Stomach (tissue), 19 donors: ENCODE measurements at places on chromosomes 7 and 10.

DNA sequence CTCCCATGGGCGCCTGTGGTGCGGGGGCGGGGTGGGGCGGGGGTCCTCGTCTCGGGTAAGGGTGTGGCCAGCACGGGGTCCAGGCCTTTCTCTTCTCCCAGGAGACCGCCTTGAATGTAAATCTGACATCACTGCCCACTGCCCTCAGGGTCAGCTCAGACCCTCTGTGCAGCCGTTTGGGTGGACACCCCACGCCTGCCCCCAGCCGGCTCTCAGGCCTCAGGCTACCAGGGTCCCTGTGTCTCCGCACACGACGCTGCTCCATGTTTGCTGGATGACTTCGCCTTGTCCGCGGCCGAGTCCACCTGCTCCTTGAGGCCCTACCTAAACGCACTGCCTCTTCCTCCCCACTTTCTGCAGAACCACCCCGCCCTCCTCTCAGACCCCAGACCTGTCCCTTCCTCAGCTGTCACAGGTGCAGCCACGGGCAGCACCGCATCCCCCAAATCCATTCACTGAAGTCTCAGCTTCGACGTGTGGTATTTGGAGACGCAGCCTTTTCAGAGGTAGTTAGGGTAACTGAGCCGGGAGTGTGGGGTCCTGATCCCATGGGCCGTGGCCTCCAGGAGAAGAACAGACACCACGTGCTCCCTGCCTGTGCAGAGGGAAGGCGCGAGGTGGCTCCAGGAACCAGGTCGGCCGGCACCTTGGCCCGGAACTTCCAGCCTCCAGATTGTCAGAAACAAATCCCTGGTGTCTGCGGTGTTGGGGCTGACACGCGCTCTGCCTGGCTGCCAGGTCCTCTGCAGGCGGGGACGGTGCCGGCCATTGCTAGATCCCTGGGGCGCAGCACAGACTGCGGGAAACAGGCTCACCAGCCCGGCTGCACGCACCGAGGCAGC is 97.4 kb upstream of the DIP2C start:
- peak; percentile 2 for DNase-seq

DNA sequence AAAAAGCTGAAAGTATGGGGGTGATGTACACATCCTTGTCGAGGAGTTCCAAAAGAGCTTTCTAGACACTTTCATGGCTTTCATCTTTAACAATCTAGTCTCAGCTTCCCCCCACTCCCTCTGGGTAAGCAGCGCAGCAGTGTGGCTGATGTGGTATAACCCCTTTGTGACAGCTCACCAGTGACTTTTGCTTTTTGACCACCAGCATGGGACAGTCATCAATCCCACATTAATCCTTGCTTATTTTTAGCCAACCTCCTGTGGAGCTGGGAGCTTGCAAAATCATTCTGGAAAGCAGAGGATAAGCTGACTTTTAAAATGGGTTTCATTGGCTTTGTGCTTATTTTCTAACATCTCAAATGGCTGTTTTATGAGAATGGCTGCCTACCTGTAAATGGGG is 272.7 kb downstream of the HDAC9 start:
- DNase-seq = no peak

DNA sequence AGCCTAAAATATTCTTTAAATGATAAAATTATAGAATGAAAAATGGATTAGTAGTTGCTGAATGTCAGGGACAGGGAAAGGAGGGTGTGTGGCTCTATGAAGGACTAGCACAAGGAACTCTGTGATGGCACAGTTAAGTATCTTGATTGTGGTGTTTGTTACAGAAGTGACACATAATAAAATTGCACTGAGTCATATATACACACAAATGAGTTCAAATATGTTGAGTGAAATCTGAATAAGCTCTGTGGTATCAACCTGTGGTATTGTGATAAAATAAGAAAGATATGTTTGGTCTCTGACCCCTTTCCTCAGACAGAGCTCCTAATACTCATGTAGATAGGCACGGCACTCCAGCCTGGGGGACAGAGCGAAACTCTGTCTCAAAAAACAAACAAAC is 181.5 kb upstream of the TRIM24 start:
- no peak for DNase-seq

- no peak for DNase-seq
Observed at GRCh38 chr7:124250297-124251034, 217.6 kb upstream of the TMEM229A start.

DNA sequence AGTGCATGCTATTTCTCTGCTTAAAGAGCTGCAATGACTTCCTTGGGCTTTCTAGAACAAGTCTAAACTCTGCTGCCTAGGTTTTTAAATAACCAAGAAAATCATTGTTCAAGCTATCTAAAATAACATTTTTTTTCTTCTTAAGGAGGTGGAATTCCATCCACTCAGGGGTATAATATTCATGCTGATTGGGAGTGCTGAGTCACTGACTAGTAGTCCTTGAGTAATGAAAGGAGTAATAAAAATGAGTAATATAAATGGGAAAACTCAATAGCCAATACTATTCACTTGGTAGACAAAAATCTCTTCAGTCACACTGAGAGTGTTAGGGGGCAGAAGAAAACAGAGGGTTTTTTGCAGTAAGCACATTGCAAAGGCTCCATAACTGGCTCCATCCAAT is 72.0 kb downstream of the GFRA1 start:
- no peak for DNase-seq
